ENCODE measurements at places on chromosomes 4 and X.

- no peak for DNase-seq
Observed at GRCh38 chrX:143171703-143172102, 146.0 kb downstream of the SPANXN4 start.

- no peak for DNase-seq
Observed at GRCh38 chr4:122150931-122151330, 1.2 kb upstream of the BLTP1 start.

- no peak for DNase-seq
Observed at GRCh38 chr4:87365348-87365747, 25.6 kb downstream of the HSD17B11 start.

GRCh38 chr4:182556580-182556979 lies 313.4 kb downstream of the TENM3 start:
- DNase-seq = no peak

GRCh38 chr4:123987408-123987807 lies 590.8 kb downstream of the SPRY1 start:
- no peak for DNase-seq

DNA sequence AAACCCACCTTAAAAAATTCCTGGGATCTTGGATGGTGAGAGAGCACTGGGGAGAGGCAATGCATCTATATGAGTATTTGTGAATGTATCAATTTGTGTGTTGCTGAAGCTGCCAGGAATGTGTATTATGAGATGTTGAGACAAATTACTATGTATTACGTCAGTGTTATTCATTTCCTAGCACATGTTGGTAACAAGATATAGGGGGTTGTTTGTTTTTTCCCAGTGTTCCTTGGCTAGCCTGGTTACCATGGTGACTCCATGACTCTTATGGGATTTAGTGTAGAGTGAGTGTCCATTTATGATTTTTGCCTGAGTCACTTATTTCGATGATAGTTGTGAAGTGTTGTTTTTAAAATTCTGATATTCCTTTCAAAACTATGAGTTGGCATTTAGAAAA lies 65.6 kb downstream of the RAB40A start:
- DNase-seq = no peak

GRCh38 chr4:66279084-66279483 lies 608.8 kb upstream of the EPHA5 start:
- DNase-seq = no peak

- DNase-seq = no peak
Observed at GRCh38 chr4:78332976-78333375, 218.6 kb upstream of the ANXA3 start.

DNA sequence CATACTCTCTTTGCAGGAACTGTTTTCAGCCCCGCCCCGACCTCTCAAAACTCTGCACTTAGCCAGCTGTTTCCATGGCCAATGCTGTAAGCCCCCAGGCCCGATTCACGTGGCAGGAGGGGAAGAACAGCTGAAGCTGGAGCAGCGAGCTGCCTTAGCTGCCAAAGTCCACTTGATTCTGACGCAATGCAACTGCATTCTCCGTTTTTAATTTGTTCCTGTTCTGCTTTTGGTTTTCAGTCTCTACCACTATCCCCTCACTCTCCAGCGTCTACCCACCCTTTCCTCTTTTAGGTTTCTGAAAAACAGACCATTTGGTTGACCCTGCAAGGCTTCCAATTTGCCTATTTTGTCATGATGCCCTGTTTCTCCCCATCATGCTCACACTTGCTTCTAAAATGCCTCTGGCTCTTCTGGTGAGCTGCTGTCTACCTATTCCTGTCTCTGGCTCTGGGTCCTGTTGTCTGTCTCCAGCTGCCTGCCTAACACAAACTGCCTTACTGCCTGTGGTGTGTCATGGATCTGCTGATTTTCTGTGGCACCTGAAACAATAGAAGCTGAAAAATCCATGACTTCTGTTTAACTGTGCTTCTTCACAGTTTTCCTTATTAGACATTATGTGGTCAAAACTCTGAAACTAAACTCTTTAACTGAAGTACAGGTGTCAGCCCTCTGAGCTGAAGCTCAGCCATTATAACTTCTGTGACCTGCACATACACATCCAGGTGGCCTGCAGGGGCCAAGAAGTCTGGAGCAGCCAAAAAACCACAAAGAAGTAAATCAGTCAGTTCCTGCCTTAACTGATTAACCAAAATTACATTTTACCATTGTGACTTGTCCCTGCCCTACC lies 160.5 kb upstream of the AGTR2 start:
- no peak for DNase-seq

DNA sequence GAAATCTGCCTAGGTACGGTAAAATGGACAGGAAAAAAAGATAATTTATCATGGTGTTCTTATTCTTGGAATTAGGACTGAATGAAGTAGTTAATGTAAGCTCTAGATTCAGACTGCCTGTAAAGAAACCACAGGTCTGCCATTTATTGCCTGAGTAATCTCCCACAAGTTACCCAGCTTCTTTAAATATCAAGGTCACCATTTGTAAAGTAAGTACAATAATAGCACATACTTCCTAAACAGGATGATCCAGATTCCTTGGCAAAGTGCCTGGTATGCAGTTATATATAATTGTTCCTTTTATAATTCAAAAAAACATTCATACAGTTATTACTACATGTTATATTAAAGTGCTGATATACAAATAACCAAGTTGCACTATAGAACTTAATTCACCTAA lies 368.6 kb downstream of the HNRNPD start:
- DNase-seq = no peak

GRCh38 chr4:168877511-168878491 lies 132.3 kb downstream of the CBR4 start:
- peak; percentile 80 for DNase-seq

Measured in ecto neural progenitor cell (in vitro differentiated cells).